ENCODE measurements at places on chromosomes 12 and 14.

DNA sequence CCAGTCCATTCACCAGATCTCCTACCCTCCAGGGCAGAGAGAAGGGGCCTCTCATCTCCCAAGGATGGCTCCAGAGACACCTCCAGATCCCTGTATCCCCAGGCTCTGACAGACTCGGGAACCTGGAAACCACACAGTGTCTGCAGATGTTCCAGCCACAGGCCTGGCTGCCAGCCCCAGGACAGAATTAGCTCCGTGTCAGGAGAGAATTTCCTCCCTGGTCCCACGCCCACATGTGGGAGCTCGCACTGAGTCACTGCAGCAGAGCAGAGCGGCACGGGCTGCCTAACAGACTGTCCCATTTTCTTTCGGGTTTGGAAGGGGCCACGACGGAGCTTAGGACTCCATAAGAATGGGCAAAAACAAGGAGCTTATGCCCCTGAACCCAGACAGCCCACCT, 33.6 kb downstream of the CMKLR1 start:
- no peak for DNase-seq

DNA sequence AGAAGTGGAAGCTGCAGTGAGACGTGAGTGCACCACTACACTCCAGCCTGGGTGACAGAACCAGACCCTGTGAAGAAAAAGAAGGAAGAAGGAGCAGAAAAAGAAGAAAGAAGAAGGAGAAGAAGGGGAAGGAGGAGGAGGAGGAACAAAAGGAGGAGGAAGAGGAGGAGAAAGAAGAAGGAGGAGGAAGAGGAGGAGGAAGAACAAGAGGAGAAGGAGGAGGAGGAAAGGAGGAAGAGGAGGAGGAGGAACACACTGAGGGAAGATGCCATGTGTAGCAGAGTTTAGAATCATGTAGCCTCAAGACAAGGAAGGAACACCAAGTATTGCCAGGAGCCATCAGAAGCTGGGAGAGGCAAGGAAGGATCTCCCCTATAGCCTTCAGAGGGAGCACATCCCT, 241.5 kb downstream of the KSR2 start:
- DNase-seq, result no peak

DNA sequence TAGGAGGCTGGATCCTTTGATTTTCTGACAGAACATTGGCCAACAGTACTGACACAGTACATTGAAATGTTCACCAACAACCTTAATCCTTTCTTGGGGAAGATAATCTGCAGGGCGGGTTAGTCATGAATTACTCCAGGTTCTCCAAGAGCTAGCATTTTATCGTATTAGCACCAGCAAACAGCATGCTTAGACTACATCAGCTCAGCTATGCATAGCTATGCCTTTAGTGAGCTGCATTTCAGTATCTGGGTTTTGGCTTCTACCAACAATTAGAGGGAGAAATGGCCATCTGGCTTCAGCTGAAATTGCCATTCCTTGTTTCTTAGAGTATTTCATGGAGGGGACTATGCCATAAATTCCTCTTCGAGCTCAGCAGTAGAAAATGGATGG, 33.8 kb downstream of the SAMD4A start:
- no peak for DNase-seq

GRCh38 chr12:125049093-125049458, 16.2 kb upstream of the AACS start:
- DNase-seq, result no peak

- DNase-seq, result no peak
Observed at GRCh38 chr14:101072945-101073597, 169.5 kb upstream of the RTL1 start.

DNA sequence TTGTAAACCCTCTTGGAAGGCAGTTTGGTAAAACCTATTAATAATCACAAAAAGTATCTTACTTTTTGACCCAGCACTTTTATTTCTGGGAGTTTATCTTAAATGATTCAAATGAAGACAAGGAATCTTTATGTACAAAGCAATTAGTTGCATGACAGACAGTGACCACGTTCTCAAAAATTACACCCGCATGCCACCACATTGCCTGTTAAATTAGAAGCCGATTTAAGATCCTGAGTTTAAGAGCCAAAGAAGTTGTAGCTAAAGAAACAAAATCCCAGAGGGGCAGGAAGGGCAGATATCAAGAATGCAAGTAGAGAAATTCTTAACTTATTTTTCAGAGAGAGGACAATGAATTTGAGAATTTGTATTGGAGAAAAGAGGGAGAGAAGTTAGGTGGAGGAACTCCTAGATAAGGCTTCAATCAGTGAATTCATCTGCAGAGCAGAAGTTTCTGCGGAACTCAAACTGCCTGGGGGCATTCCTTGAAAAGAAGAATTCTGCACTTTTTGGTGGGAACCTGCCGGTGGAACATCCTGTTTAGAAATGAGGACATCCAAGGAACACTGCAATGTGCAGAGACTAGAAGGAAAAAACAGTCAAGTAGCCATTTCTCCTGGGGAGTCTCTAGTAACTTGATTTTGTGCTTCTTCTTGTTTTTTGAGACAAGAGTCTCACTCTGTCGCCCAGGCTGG, 1.1 kb upstream of the RIOX1 start:
- no peak for DNase-seq

DNA sequence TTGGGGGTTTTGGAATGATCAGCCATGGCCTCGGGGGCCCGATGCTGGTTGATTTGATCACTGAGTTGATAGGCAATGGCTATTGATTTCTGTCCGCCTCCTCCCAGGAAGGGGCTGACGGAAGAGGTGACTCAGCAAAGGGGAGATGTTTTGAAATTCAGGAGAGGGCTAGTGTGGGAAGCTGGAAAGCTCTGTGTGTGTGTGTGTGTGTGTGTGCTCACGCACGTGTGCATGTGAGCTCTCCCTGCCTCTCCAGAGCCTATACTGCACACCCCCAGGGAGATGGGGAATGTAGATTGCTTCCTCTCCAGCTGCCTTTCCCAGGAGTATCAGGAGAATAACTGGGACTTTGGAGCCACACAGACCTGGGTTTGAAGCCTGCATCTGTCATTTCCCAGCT, 184.9 kb upstream of the MYL2 start:
- no peak for DNase-seq

- DNase-seq, result no peak
Observed at GRCh38 chr14:61632401-61632800, 62.9 kb upstream of the HIF1A start.
